ENCODE measurements at places on chromosomes 7 and 10.

DNA sequence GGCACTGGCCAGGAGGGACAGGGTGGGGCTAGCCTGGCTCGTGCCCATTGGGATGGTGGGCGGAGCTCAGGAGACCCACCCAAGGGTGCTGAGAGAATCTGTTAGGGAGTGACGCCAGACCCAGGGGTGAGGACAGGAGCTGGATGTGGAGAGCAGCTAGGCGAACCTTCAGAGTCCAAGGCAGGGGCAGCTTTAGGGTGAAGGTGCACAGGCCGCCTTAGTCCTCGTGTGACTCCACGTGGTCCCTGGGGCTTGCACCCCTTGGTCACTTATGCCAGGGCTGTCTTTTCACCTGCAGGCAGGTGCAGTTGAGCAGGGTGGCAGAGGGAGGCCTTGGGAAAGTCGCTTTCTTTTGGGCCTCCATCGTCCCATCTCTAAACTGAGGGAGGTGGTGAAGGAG, 4.3 kb downstream of the RAMP3 start:
- DNase-seq, result no peak

DNA sequence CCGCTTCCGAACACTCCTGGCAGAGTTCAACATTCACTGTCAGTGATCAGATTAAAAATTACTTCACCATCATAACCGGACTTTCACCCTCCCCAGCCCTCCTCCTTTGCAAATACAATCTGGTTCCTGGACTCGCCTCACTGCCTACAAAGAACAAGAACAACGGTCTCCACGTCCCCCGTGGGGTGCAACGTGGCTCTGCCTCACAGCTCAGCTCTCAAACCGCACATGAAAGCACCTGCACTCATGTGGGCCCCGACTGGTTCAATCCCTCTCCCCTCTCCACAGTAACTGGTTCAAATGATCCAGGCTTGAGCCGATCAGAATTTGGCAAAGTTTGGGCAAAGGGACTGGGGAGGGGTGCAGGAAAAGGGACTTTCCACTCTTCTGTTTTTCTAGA, 21.0 kb downstream of the ASB13 start:
- DNase-seq, result no peak

DNA sequence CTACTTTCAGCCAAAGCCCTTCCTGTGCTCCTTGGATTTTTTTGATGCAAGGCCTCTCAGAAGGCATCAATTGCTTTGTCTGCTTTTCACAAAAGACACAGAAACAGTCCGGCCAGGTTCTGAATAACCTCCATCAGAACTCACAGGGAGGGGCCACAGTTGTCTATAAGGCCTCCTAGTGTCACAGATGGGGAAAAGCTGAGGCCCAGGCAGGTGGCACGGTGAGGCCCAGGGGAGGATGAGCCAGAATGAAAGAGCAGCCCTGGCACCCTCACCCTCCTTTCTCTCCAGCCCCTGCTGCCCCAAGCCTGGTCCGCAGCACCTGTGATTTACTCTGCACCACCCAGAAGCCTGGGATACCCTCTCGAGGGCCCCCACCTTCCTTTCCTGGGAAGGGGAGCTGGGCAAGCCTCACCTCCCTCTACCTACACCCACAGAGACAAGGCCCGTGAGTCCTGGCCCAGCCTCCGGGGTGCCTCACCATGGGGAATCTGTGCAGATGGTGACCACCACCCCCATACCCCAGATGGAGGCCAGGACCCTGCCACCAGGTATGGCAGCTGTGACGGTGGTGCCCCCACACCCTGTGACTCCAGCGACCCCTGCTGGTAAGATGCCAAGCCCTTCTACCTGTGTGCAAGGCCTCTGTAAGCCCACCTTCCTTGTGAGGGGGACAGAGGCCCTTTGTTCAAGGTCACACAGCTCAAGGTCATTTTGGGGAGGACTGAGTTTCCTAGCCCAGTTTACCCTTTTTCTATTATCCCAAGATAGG, 26.2 kb upstream of the ZNF467 start:
- DNase-seq, result no peak

DNA sequence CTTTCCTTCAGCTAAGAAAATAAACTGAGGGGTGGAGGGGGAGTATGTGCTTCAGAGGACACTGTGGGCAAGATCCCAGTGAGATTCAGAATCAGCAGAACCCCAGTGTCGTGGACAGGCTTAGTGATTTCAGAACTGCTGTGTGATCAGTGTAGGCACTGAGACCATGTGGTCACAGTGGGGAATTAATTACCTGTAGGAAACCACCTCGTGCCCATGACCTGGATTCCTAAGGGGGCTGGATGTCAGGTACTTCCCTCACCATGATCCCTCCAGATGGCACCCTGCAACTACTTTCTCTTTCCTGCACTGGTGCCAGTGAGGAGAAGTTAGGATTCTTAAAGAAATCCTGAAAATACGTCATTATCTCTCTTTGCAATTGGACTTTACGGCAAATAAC, 64.4 kb downstream of the HBP1 start:
- no peak for DNase-seq

GRCh38 chr7:46715579-46715978, 794.5 kb upstream of the IGFBP3 start:
- no peak for DNase-seq

- no peak for DNase-seq
Measured at GRCh38 chr7:132145063-132145462, 431.2 kb downstream of the PLXNA4 start.

GRCh38 chr7:105808703-105809590, 67.5 kb downstream of the ATXN7L1 start:
- DNase-seq, result no peak

DNA sequence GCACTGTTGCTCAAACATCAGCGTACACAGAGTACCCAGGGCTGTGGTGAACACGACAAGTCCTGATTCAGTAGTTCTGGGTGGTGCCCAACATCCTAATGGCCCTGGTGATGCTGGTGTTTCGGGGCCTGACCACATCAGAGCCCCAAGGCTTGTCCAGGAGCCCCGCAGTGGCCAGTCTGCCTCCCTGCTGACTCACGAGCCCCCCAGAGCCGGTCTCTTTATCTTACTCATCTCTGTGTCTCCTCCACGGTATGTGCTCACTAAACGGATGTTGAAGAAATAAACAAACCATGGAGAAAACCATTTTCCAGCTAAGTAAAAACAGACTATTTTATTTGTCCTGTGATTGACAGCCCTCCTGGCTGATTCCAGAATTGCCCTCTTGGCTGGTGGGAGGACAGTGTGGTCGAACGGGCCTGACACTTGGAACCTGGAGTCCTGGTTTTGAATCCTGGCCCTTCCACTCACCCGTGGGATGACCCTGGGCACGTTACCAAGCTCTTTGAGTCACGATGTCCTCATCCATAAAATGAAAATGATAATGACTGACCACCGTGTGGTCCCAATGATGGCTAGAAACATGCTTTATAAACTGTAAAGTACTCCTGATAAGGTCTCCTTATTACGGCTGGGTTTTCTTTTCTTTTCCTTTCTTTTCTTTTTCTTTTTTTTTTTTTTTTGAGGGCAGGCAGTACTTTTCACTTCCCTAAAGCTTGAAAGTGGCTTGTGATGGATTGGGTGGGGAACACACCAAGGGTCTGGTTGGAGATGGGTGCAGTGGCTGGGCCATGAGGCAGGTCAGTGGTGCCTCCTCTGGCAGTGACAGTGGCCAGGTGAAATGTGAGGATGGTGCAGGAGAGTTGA, 5.7 kb downstream of the HIP1 start:
- DNase-seq, result no peak

GRCh38 chr7:94980418-94981142, 73.2 kb downstream of the PPP1R9A start:
- DNase-seq, result no peak

DNA sequence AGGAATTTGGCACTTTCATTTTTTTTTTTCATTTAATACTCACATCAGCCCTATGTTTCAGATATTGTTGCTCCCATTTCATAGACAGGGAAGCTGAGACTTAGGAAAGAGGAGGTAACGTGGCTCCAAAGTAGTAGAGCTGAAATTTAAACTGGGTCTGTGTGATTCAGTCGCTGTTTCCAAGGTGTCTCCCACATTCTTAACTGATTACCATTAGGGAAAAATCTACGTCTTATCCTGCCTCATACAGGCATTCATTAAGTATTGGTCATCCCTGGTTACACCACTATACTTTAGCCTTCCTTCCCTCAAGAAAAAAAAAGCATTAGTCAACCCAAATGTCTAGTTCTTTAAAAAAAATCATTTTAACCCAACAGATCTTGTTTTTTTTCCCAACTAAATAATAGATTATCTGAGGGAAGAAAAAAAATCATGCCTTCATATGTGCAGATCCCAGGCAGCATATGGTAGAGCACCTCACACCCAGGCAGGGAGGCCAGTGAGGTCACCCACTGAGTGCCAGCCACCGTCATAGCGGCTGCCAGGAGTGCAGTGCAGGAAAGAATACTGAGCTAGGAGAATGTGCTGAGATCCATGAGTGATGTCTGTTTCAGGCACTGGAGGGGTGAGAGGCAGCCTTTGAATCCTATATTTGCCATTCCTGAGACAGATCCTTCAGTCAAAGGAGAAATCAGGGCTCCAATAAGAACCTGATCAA, 59.0 kb upstream of the SORCS3 start:
- DNase-seq, result no peak

DNA sequence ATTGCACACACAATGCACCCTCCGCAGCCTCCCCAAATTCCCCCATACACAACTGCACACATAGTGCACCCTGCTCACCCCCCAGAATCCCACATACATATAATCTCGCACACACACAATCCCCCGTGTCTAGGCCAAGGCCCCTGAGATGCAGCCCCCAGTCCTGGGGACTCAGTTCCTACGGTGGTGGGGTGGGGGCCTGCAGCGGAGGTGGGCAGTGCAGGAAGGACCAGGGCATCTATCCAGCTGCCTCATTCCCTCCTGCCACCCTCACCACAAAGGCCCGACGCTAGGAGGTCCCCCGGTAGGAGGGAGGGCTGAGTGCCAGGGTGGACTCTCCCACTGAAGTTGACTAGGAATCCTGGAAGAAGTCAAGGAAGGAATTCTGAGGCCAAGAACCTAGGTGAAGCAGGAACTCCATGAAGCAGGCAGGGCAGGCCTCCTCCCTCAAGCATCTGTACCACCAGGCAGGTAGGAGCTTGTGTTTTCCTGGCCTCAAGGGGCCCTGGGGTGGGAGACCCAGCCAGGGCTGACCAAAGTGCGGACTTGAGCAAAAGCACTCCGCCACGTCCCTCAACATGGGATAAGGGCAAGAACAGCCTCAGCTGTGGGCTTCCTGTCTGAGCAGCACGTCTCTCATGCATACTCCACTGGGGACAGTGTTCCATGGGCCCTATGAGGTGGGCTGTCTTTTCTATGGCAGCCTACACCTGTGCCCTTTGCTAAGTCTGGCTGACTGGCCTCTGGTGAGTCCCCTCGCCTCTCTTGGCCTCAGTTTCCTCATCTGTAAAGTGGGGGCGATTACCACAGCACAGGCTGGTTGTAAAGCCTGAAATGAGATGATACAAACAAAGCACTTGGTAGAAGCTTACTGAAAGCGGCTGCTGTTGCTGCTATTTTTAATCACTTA, 145.7 kb downstream of the MAPK8 start:
- DNase-seq, result no peak

DNA sequence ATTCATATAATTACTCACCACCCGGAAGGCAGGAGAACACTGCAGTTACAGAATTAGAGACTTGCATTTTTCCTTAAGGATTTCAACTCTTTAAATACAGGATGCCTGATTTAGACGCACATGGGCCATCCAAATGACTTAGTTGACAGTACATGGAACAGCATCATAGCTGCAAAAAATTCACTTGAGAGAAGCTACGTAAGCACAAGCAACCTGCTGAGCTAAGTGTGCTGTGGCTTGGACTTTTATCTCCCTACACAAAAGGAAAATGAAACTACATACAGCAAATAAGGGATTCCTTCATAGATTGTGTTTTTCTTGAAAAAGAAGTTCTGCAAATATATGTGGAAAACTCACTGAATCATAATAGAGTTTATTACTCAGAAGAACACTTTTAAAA, 152.6 kb downstream of the POU6F2 start:
- DNase-seq, result no peak

GRCh38 chr7:890868-891267, 14.5 kb downstream of the GET4 start:
- no peak for DNase-seq

- DNase-seq, result no peak
Measured at GRCh38 chr7:94417306-94417705, 22.6 kb downstream of the COL1A2 start.

- DNase-seq, result no peak
Measured at GRCh38 chr10:102965311-102965851, 47.3 kb downstream of the CNNM2 start.

DNA sequence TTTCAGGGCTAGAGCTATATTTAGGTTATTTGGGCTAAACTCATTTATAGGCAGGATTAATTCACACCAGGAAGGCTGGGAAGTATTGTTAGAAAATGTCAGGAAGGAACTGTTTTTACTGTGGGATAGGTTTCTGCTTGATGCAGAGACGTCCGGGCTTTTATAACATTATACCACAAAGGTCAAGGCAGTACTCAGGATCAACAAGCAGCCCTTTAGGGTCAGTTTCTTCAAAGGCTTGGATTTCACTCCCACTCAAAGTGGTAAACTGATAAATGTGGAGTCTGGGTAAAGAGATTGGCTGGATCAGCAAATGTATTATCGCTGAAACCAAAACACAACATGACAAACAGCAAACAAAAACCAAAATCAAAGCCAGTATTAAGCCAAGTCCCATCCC, 127.2 kb downstream of the ARL5B start:
- DNase-seq, result no peak

GRCh38 chr7:134630237-134630636, 16.4 kb upstream of the BPGM start:
- DNase-seq, result no peak

DNA sequence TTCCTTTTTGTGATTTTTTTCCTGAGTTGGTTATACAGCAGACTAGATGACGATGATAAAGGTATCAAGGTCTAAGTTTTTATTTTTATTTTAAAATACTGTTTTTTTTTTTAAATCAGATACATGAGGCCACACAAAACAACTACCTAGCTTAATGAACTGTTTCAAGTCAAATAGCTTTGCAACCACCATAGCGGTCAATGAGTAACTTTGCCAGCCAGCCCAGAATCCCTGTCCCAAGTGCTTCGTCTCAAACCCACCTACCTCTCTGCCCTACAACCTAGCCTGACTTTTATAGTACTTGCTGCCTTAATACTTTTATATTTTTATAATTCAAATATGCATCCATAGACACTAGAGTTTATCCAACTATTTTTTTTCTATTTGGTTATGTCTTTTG, 676.5 kb downstream of the NRG3 start:
- no peak for DNase-seq

GRCh38 chr10:101224910-101225823, 4.1 kb downstream of the LBX1 start:
- DNase-seq, result no peak
